Bronchial smooth muscle cell (primary cell): ENCODE measurements at places on chromosomes 7 and 10. TPM values are rescaled to one million over a fixed set of nuclear protein-coding genes. Genes with fewer than 3 reads are reported as not detected.

The GJD4 gene
- not detected in 2 replicates for total RNA-seq

The LAMB1 gene
- total RNA-seq: 684 and 845 TPM in 2 replicates

The BHLHA15 gene
- total RNA-seq: 0.16 TPM in 1 of 2 replicates, not detected in the other

The COL13A1 gene
- total RNA-seq: 9.3 and 16.9 TPM in 2 replicates

The TMEM106B gene
- 36.5 and 44.3 TPM in 2 replicates for total RNA-seq
